Astrocyte (in vitro differentiated cells and primary cell): ENCODE measurements at places on chromosomes 2 and 18. TPM values are rescaled to one million over a fixed set of nuclear protein-coding genes. Genes with fewer than 3 reads are reported as not detected.
A peak's percentile ranks its signal among the peaks of the same experiment; 100 is the strongest.

GRCh38 chr18:78792736-78793135, 186.9 kb upstream of the SALL3 start:
- H3K4me3 ChIP-seq, result no peak overlapping the region
- H3K36me3 ChIP-seq, result no peaks in the 10 kb centered on the region
- no peaks in the 10 kb centered on the region for H3K27me3 ChIP-seq

Gene NYAP2
- total RNA-seq, result 0.14 and 0.19 TPM in 2 replicates

GRCh38 chr2:28269019-28269784, 123.5 kb upstream of the FOSL2 start:
- DNase-seq, result peak; percentile 69
- H3K27ac ChIP-seq, result peak overlapping the region; percentile 20
- H3K4me1 ChIP-seq, result peaks cover 23% of the 10 kb centered on the region
- H3K36me3 ChIP-seq, result no peaks in the 10 kb centered on the region
- no peaks in the 10 kb centered on the region for H3K27me3 ChIP-seq

DNA sequence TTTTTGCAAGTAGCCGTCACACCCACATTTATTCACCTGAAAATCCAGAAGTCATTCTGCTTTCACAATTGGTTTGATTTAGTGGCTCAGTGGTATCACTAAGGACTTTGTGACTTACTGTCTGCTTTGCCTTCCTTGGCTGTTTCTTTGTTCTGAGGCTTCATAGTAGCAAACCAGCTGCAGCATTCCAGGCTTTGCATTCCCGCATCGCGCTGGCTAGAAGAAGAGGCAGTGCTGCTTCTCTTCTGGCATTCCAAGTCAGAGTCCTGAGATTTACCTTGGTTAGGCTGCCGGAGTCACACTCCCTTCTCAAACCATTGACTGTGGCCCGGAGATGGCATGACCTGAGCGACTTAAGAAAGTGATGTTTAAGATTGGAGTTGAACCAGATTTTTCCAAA, 35.1 kb downstream of the MYO1B start:
- no peak overlapping the region for H3K27ac ChIP-seq
- no peaks in the 10 kb centered on the region for H3K27me3 ChIP-seq
- peaks cover 18% of the 10 kb centered on the region for H3K36me3 ChIP-seq

GRCh38 chr2:15511686-15512085, 49.4 kb downstream of the NBAS start:
- peaks cover 9% of the 10 kb centered on the region for H3K36me3 ChIP-seq
- DNase-seq, result no peak
- no peaks in the 10 kb centered on the region for H3K4me1 ChIP-seq
- H3K27me3 ChIP-seq, result no peaks in the 10 kb centered on the region
- H3K27ac ChIP-seq, result no peak overlapping the region

DNA sequence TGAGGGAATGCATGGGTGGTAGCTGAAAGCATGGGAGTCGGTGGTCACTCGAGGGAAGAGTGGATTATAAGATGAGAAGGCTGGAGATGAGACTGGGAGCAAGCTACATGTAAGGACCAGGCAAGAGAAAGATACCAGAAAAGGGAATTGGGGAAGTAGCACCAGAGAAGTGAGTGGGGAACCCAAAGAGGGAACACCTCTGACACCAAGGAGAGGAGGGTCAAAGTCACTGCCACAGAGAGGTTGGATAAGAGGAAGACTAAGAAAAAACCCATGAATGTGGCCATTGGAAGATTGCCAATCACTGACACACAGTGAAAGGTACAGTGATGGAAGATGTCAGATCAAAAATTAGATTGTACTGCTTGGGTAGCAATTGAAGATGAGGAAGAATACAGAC, 473.9 kb downstream of the BCL11A start:
- no peaks in the 10 kb centered on the region for H3K27me3 ChIP-seq
- H3K27ac ChIP-seq, result no peak overlapping the region
- H3K4me1 ChIP-seq, result no peaks in the 10 kb centered on the region
- no peak overlapping the region for H3K4me3 ChIP-seq

DNA sequence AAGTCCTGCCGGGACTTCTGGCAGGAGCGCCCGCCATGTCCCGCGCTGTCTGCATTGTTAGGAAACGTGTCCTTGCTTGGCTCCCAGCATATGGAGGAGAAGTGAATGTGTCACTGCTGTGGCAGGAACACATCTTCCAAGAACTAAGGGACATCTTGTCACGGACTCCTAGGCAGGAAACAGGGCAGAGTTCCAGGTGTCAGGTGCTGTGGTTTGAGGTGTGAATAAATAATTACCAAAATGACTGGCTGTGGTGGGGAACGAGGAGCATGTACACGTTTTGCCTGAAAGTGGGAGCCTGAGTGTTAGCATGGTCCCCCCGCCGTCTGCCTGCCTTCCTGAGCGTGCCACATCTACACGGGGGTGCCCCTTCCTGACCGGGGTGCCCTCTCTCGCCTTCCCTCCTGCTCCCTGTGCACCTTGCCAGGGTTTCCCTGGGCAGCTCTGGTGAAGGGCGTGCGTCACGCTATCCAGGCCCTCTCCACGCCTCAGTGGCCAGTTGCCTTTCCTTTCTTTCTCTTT, 237.5 kb downstream of the LDLRAD4 start:
- H3K4me3 ChIP-seq, result no peak overlapping the region
- DNase-seq, result no peak
- H3K4me1 ChIP-seq, result peaks cover 15% of the 10 kb centered on the region
- no peaks in the 10 kb centered on the region for H3K36me3 ChIP-seq

DNA sequence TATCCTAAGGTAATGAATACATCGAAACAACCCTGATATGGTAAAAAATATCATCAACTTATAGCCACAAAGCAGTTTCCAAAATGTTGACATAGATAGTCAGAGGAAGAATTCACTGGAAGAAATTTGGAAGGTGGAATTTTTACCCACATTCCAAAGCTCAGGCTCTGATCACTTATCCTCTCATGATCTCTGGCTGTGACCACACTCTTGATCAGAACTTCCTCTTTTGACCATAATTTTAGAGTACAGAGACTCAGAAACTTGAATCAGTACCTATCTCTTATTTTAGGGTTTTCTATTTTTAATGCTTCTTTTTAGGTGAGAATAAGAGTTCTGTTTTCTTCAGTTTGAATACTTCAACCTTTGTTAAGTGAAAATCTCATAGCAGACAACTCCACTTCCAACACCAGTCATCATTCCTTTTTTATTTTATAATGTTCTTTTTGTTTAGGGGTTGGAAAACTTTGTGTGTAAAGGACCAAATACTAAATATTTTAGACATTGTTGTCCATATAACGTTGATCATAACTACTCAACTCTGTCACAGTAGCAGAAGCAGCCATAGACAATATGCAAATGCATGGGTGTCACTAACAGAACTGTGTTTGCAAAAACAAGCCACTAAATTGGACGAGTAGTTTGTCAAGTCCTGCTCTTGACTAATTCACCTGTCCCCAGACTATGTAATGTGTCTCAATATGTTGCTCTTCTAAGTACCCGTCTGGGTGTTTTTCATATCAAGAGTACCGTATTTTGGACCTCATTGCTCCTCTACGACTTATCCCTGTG, 891.6 kb upstream of the CRIM1 start:
- no peak overlapping the region for H3K27ac ChIP-seq
- no peaks in the 10 kb centered on the region for H3K27me3 ChIP-seq
- DNase-seq, result peak; percentile 47

DNA sequence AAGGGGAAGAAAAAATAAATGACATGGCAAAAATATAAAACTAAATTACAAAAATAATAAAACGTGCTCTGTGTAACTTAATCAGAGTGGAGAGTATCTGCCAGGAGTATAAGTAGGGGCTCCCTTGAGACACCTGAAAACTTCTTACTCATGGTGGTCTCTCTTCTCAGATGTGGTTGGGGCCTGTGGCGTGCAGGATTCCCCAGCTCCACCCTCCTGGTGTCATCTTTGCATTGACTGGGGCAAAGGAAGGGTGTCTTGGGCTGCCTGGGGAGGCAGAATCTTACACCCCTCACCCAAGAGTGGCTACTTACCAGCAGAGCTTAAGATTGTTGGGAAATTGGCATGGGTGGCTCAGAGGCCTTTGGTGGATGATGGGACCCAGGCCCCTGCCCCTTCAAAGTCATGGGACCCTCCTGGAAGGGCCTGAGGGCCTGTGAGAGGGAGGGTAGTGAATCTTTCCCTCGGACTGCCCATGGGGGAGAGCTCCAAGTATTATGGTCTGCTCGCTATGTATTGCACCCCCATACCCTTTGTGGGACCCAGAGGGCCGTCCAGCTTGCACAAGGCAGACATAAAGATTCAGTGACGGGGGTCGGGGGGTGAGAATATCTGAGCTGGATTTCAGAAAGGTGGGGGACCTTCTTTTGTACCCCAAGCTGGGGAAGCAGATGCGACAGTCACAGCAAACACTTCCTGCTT, 6.9 kb upstream of the TRAF3IP1 start:
- H3K27me3 ChIP-seq, result no peaks in the 10 kb centered on the region
- DNase-seq, result no peak
- no peak overlapping the region for H3K4me3 ChIP-seq
- no peaks in the 10 kb centered on the region for H3K4me1 ChIP-seq
- no peak overlapping the region for H3K27ac ChIP-seq
- no peaks in the 10 kb centered on the region for H3K36me3 ChIP-seq

DNA sequence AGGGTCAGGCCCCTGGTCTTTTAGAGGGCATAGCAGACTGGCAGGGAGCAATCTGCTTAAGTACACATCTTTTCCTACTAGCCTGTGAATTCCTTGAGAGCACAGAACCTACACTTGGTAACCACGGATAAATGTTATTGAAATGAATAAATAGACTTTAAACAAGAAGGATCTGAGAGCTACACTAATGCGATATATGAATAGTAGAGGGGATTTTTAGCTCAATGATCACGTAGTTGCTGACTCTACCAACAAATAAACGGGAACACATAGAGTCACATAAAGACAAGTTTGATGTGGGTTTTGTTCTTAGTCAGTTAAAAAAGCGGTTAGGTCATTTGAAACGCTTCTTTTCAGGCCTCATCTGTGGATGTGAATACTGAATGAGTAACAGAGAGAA, 290.3 kb upstream of the CCDC68 start:
- H3K27me3 ChIP-seq, result no peaks in the 10 kb centered on the region
- peaks cover 33% of the 10 kb centered on the region for H3K4me1 ChIP-seq
- peak; percentile 49 for DNase-seq
- peaks cover 6% of the 10 kb centered on the region for H3K36me3 ChIP-seq
- H3K4me3 ChIP-seq, result no peak overlapping the region
- no peak overlapping the region for H3K27ac ChIP-seq

Gene POTEC
- not detected in 2 replicates for total RNA-seq

DNA sequence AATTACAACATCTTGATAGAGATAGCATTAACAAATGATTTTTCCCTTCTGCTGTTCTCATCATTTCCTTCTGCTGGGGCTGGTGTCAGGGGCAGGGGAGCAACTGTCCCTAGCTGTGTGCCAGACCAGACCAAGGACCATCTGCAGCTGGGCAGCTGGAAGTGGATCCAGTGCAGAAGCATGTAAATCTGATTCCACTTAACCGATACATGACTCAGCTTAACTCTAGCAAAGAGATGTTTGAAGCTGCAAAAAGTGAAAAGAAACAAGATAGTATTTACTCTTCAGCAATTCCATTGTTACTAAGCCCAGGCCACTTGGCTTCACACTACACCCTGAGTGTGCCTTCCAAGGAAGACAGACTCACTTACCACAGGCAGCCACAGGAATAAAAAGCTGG, 151.1 kb downstream of the GALNT1 start:
- H3K27me3 ChIP-seq, result no peaks in the 10 kb centered on the region
- H3K4me3 ChIP-seq, result no peak overlapping the region
- H3K36me3 ChIP-seq, result no peaks in the 10 kb centered on the region
- H3K27ac ChIP-seq, result no peak overlapping the region
- peak; percentile 85 for DNase-seq
- H3K4me1 ChIP-seq, result no peaks in the 10 kb centered on the region

- H3K4me1 ChIP-seq, result no peaks in the 10 kb centered on the region
- DNase-seq, result no peak
- H3K4me3 ChIP-seq, result no peak overlapping the region
- H3K27me3 ChIP-seq, result no peaks in the 10 kb centered on the region
- no peak overlapping the region for H3K27ac ChIP-seq
- no peaks in the 10 kb centered on the region for H3K36me3 ChIP-seq
Observed at GRCh38 chr2:157427922-157428303, 16.0 kb downstream of the CYTIP start.

DNA sequence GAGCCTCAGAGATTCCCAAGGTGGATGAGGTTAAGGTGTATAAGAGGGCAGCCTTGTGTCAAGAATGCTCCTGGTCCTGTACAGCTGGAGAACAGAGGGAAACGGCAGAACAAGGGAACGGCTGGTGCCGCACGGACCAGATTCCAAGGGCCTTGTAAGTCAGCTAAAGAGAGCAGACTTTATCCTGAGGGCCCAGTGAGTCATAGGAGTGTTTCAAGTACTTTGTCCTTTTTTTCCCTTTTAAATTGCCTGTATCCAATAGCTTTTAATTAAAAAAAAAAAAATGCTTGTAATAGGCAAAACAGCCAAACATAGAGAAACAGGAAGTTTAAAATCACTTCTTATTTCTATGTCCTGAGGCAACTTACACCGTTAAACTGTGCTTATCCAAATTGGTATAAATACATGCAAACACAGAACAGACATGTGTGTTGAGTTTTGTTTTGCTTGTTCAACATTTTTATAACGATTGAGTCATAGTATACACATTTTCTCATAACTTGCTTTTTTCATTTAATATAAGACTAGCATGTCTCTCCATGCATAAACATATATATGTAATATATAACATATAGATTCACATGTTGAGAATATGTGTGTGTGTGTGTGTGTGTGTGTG, 42.1 kb upstream of the EVA1A start:
- peak; percentile 88 for DNase-seq
- H3K36me3 ChIP-seq, result no peaks in the 10 kb centered on the region
- peak overlapping the region; percentile 76 for H3K27ac ChIP-seq
- no peaks in the 10 kb centered on the region for H3K27me3 ChIP-seq

- no peaks in the 10 kb centered on the region for H3K4me1 ChIP-seq
- no peaks in the 10 kb centered on the region for H3K36me3 ChIP-seq
- H3K27me3 ChIP-seq, result no peaks in the 10 kb centered on the region
- no peak overlapping the region for H3K27ac ChIP-seq
Observed at GRCh38 chr2:83827618-83828017, 631.5 kb downstream of the SUCLG1 start.

GRCh38 chr2:201793631-201794030, 12.7 kb upstream of the CDK15 start:
- H3K27ac ChIP-seq, result no peak overlapping the region
- H3K4me3 ChIP-seq, result no peak overlapping the region
- no peaks in the 10 kb centered on the region for H3K36me3 ChIP-seq
- peaks cover 17% of the 10 kb centered on the region for H3K4me1 ChIP-seq

Gene HOXD8
- not detected in 2 replicates for total RNA-seq

Gene UGGT1
- total RNA-seq, result 68.0 and 76.2 TPM in 2 replicates

DNA sequence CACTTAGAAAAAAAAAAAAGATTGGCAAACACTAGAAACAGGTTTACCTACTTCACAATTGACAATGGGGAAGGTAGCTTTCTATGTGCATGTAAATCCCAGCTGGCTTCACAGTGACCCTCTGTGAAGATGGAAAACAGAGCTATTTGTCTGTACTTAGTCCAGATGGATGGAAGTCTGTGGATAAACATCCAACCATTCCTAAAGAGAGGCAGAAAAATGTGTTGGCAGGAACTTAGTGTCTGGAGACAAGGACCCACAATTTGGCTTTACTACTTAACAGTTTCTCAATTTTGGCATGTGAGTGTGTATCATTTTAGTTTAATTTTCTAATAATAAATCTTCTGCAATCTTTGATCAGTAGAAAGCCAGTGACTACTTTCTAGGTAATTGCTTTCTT, 154.4 kb downstream of the RAD51AP2 start:
- H3K4me3 ChIP-seq, result no peak overlapping the region
- peak; percentile 66 for DNase-seq
- H3K4me1 ChIP-seq, result no peaks in the 10 kb centered on the region
- no peaks in the 10 kb centered on the region for H3K27me3 ChIP-seq
- H3K27ac ChIP-seq, result no peak overlapping the region
- H3K36me3 ChIP-seq, result no peaks in the 10 kb centered on the region

GRCh38 chr2:207896525-207897285, 127.0 kb upstream of the FZD5 start:
- no peak for DNase-seq
- peaks cover 15% of the 10 kb centered on the region for H3K4me1 ChIP-seq
- no peaks in the 10 kb centered on the region for H3K36me3 ChIP-seq
- no peak overlapping the region for H3K27ac ChIP-seq
- no peaks in the 10 kb centered on the region for H3K27me3 ChIP-seq
